A375 (cell line): ENCODE measurements at places on chromosomes 5 and 9. TPM values are rescaled to one million over a fixed set of nuclear protein-coding genes. Genes with fewer than 3 reads are reported as not detected.

TAS2R1 gene
- not detected in 2 replicates for total RNA-seq

ABLIM3 gene
- total RNA-seq, result 3.2 and 3.5 TPM in 2 replicates

MED10 gene
- 23.1 and 25.6 TPM in 2 replicates for total RNA-seq

IL31RA gene
- total RNA-seq, result 3.9 and 5.0 TPM in 2 replicates

HRH2 gene
- 0.05 TPM in 1 of 2 replicates, not detected in the other for total RNA-seq

RNF183 gene
- total RNA-seq, result not detected in 2 replicates

GNPDA1 gene
- total RNA-seq, result 35.6 and 39.4 TPM in 2 replicates

ANKRA2 gene
- 9.1 and 11.6 TPM in 2 replicates for total RNA-seq

PCDHGC4 gene
- 1.3 and 1.8 TPM in 2 replicates for total RNA-seq

ALDH1A1 gene
- 0.13 TPM in 1 of 2 replicates, not detected in the other for total RNA-seq

WNT8A gene
- not detected in 2 replicates for total RNA-seq

PCDHA10 gene
- total RNA-seq, result 1.5 and 1.8 TPM in 2 replicates

TLX3 gene
- total RNA-seq, result not detected in 2 replicates

SHB gene
- total RNA-seq, result 29.7 and 31.8 TPM in 2 replicates

C9orf153 gene
- not detected in 2 replicates for total RNA-seq

SLC6A18 gene
- not detected in 2 replicates for total RNA-seq

GRAMD2B gene
- 2.0 and 5.7 TPM in 2 replicates for total RNA-seq

AQP7 gene
- not detected in 2 replicates for total RNA-seq

ANKRD31 gene
- 0.32 and 0.34 TPM in 2 replicates for total RNA-seq

MAMDC4 gene
- total RNA-seq, result 3.6 TPM in 2 replicates

INSL4 gene
- not detected in 2 replicates for total RNA-seq

NMUR2 gene
- 0.13 TPM in 1 of 2 replicates, not detected in the other for total RNA-seq

MEF2C gene
- 6.4 and 7.1 TPM in 2 replicates for total RNA-seq

IFNA17 gene
- total RNA-seq, result not detected in 2 replicates

BAAT gene
- 0.05 and 0.08 TPM in 2 replicates for total RNA-seq

NR5A1 gene
- total RNA-seq, result 0.08 TPM in 1 of 2 replicates, not detected in the other

SAXO1 gene
- not detected in 2 replicates for total RNA-seq

IFNK gene
- not detected in 2 replicates for total RNA-seq

LRRTM2 gene
- 0.03 and 0.68 TPM in 2 replicates for total RNA-seq

COL23A1 gene
- total RNA-seq, result not detected in 2 replicates

C9orf50 gene
- total RNA-seq, result 0.34 and 0.56 TPM in 2 replicates

NLN gene
- 14.4 and 16.9 TPM in 2 replicates for total RNA-seq
